ENCODE measurements at places on chromosomes 4 and X.
A peak's percentile ranks its signal among the peaks of the same experiment; 100 is the strongest.

- DNase-seq: no peak
These were observed 119.0 kb downstream of the RTL3 start for GRCh38 chrX:78540171-78540570.

- DNase-seq: no peak
These were observed 111.7 kb downstream of the CDKL5 start for GRCh38 chrX:18537068-18537467.

DNA sequence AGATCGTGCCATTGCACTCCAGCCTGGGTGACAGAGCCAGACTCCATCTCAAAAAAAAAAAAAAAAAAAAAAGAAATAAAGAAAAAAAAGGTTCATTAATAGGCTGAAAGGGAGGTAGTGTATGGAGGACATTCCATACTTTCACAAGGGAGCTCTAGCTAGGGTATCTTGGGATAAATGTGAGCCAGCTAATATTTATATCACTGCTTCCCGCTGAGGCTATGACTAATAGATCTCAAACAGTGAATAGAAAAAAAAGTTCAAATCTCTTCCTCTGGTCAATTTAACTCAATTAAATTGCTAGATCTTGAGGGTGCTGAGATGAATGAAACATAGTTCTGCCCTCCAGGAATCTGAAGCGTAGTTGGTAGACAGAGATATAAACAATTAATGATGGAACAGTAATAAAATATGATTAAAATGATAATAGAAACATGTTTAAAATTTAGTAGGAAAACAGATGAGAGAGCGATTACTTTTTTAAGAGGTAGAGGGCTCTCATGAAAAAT lies 55.7 kb upstream of the SHISA3 start:
- no peak for DNase-seq

DNA sequence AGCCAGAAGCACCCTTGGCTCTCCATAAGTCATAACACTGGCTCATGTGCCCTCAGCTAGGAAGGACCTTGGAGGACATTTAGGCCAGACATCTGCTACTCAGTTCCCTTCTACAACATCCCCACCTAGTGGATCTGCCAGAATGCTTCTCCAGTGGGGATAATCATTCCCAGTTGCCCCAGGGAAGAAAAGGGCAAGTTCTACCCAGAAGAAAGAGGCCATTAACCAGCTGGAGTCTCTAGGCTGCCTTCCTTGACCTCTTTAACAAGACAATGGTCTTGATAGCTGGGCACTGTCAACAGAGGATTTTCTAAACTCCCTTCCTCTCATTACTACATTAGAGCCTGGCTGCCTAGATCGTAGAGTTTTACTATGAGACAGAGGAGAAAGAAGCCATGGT lies 42.0 kb downstream of the LGI2 start:
- peak; percentile 64 for DNase-seq

DNA sequence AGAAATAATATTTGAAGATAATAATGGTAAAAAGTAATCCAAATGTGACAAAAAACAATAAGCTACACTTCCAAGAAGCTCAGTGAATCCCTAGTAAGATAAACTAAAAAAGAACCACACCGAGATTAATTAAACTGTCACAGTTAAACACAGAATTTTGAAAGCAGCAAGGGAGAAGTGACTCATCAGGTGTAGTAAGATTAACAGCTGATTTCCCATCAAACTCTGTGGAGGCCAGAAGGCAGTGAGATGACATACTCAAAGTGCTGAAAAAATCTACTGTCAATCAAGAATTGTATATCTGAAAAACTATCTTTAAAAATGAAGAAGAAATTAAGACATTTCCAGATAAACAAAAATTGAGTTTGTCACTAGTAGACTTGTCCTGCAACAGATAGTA lies 35.3 kb downstream of the STK32B start:
- no peak for DNase-seq

GRCh38 chr4:40576651-40577480 lies 52.8 kb downstream of the RBM47 start:
- DNase-seq: peak; percentile 100

DNA sequence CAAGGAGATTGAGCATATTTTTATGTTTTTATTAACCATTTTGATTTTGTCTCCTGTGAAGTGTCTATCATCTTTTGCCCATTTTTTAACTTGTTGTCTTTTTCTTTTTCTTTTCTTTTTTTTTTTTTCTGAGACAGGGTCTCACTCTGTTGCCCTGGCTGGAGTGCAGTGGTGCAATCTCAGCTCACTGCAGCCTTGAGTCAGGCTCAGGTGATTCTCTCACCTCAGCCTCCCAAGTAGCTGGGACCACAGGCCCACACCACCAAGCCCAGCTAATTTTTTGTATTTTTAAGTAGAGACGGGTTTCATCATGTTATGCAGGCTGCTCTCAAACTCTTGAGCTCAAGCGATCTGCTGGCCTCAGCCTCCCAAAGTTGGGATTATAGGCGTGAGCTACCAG lies 4.6 kb upstream of the ADD1 start:
- no peak for DNase-seq

Data from suppressor macrophage treated with lipopolysaccharide for 1 hour (primary cell).